ENCODE measurements at places on chromosomes 4 and X.
A peak's percentile ranks its signal among the peaks of the same experiment; 100 is the strongest.

GRCh38 chr4:3399277-3400194 is 42.2 kb upstream of the HGFAC start:
- no peak for DNase-seq

GRCh38 chr4:130747842-130748241 is 1651.9 kb downstream of the C4orf33 start:
- no peak for DNase-seq

- DNase-seq, result no peak
Measured at GRCh38 chrX:12496343-12496742, 294.9 kb upstream of the PRPS2 start.

- DNase-seq, result no peak
Measured at GRCh38 chr4:54819034-54819433, 161.3 kb downstream of the KIT start.

DNA sequence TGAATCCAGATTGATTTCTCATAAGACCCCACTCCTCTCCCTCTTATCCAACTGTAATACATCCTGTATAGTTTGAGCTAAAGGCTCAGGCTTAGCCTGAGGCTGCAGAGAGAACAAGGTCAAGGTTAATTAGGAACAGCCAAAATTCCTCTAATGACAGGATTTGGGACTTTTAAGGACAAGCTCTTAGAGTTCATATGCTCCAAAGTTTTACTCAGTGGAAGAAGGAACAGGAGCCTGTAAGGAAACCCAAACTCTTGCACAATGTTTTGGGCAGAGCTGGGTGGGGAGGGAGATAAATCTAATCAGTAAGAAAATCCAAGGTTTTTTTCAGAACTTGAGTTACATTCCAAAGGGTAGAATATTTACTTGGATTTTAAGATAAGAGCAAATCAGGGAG is 238.8 kb downstream of the QDPR start:
- no peak for DNase-seq

DNA sequence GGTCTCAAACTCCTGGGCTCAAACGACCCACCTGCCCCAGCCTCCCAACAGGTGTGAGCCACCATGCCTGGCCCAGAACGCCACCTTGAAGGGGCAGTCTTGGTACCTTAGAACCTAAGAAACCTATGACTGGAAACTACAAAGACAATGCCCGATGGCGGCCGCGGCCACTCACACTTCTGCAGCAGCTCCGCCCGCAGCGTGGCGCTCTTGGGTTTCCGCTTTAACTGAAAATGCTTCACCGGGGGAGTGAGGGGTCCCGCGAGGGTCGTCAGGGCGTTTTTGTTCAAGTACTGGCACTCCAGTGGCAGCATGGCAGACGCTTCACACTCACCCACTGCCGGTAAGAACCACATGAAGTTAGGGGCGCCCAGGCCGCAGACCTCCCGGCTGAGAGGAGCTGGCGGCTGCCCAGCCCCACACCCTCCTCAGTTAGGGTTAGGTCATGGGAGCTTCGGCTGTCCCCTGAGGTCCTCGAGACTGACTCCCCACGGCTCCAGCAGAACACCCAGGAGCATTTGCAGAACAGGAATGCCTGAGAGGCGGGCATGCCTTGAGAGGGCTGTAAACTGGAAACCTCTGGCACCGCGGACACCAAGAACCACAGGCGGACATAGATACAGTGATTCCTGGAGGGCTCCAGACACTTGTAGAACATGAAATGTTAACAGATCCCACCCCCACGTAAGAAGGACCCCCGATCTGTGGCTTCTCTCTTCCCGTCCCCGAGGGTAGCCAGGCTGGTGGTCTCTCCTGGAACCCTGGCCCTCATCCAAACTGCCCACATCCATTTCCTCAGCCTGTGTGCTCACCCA is 19.0 kb downstream of the NELFA start:
- DNase-seq, result no peak

GRCh38 chr4:122479935-122480416 is 23.5 kb upstream of the IL2 start:
- no peak for DNase-seq

DNA sequence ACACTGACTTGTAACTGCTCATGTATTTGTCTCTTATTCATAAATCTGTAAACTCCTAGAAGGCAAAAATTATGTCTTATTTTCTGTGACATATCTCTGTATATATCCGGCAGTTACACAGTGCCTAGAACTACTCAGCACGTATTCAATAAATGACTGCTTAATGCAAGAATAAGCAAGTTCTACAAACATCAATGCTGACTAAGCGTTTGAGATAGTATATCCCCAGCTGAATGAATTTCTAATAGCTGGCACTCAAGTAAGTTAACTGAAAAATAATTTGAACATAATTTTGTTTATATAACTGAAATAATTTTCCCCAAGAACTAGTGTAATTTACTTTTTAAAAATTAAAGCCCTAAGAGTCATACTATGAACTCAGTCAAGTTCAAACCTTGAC is 113.7 kb downstream of the ARAP2 start:
- no peak for DNase-seq

DNA sequence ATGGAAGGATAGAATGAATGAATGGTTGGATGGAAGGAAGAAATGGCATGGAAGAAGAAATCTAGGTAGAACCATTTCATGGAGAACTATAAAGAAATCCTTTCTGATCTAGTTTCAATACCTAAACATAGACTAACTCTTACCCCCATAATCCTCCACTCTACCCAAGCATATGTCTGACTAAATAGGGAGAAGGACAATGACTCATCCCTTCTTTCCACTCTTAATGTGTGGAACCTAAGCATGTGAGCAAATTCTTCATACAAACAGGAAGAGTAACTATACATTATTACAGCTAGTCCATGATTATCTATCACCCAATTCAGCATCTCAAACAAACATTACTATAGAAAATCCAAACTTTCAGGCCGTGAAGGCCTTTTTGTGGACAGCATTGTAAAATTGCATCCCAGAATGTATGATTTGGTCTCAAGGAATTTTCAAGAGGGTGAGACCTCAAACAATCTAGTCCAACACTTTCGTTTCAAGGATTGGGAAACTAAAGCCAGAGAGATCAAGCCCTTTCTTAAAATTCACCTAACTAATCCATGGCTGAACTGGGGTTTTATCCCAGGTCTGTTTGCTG is 11.2 kb downstream of the C1QTNF7 start:
- no peak for DNase-seq

- DNase-seq, result peak; percentile 72
Measured at GRCh38 chr4:164956766-164957643, 20.5 kb downstream of the TRIM61 start.

- DNase-seq, result no peak
Measured at GRCh38 chrX:31713120-31713519, 641.3 kb upstream of the FTHL17 start.

- DNase-seq, result no peak
Measured at GRCh38 chr4:48827622-48828021, 3.3 kb upstream of the OCIAD1 start.

DNA sequence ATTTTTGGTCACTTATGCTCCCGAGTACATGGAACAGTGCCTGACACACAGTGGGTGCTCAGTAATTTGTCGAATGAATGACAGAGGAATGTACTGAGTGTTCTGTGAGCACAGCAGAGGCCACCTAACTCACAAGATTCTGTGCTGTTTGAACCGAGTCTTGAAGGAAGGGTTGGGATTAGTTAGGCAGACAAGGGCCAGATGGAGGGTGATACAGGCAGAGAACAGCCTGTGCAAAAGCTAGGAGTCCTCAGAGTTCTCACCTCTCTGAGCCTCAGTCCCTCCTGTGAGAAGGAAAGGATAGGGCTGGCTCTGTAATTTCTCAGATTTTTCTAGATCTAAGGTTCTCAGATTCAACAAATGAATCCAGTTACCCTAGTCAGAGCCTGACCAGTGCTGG is 108.8 kb downstream of the NHSL2 start:
- no peak for DNase-seq

- no peak for DNase-seq
Measured at GRCh38 chrX:69614886-69615285, 1.0 kb upstream of the EDA start.

DNA sequence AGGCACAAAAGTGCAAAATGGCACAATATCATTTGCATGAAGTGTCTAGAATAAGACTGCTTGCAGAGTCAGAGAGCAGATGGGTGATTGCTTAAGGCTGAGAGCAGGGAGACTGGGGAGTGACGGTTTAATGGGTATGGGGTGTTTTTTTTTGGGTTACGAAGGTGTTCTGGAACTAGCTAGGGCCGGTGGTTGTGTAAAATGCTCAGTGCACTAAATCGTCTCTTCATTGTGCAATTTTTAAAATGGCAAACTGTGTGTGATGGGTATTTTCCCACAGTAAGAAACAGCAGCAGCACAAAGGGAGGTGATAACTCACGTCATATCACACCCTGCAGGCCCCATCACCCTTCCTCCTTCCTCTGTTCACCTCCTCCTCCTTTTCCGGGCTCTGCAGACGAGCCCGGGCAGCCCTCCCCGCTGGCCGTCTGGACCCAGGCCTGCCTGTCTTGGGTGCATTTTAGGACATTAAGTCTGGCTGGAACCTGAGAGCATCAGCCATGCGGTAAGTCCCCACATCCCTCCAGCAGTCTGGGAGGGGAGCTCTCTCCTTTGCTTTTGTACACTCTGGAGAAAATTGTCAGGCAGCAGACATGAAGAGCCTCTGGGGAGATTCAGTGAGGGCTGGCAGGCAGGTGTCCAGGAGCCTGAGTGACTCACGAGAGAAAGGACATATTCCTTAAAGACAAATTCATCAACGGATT is 42.7 kb downstream of the ASMT start:
- peak; percentile 81 for DNase-seq

- DNase-seq, result no peak
Measured at GRCh38 chrX:97155816-97156215, 272.1 kb downstream of the RPA4 start.

- DNase-seq, result no peak
Measured at GRCh38 chr4:77047037-77047436, 28.8 kb downstream of the CCNI start.

DNA sequence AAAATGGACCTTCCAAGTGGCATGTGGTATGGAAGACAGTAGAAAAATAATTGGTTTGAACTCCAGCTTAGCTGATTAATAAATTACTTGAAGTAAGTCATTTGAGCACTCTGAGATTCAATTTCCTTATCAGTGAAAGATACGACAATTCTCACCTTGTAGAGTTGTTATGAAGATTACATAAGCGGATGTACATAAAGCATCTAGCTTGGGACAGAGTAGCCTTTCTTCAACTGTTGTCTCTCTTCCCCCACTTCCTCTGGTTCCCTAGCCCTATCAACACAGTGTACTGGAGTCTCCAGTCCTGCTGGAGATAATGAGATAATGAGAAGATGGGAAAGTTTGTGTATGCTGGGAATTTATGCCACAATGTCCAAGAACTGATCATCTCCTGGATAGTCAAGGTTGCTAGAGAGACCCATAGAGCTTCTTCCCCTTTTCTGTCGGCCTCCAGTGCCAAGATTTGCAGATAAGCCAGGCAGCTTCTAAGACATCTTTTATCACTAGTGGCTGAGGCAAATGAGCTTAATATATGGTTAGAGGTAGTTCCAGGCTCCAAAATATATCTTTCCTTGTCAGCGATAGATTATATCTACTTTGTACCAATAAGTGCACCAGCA is 33.9 kb downstream of the VSIG4 start:
- DNase-seq, result no peak

DNA sequence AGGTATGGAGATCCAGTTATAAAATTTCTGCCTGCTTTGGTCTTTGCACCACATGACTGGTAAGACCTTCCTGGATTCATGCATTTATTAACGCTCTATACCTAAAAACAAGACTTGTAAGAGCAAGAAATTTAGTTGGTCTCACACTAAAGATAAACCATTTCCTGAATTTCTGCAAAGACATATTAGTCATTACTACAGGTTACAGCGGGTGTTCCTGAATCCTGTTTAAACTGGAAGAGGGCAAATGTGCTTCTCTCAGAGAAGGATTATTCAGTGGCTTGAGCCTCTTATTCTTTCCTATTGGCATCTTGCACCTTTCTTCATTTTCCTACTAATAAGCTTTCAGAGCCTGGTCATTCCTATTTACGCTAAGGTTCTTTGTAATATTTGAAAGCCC is 397.6 kb upstream of the TENM3 start:
- no peak for DNase-seq

GRCh38 chr4:168519576-168519975 is 22.7 kb downstream of the PALLD start:
- DNase-seq, result no peak

DNA sequence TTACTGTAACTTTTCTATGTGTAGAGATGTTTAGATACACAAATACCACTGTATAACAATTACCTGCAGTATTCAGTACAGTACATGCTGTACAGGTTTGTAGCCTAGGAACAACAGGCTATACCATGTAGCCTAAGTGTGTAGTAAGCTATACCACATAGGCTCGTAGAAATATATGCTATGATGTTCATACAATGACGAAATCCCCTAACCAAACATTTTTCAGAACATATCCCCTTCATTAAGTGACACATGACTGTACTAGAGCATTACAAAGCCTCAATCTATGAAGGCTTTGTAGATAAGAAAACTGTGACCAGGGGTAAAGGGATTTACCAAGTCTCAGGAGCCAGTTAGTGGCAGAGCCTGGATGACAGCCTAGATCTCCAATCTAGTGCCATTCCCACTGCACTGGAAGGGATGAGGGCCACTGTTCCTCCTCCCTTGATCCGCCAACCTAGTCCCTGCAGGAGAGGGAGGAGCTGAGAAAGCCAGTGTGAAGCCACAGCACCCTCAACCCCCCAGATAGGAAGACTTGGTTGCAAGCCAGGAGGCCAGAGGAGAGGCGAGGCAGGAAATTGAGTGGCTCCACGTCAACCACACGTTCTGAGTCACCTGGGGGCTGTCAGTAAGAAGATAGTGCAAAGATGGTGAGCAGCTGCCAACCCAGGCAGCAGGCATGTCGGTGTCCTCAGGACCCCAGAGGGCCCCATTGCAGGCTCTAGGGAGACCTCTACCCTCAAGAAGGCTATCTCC is 227.7 kb downstream of the BCOR start:
- peak; percentile 82 for DNase-seq

GRCh38 chr4:101039367-101039766 is 308.0 kb downstream of the PPP3CA start:
- peak; percentile 78 for DNase-seq

GRCh38 chr4:34880246-34880645 is 1364.1 kb downstream of the ARAP2 start:
- no peak for DNase-seq

GRCh38 chrX:134868771-134869495 is 121.9 kb upstream of the SMIM10 start:
- DNase-seq, result no peak

- DNase-seq, result no peak
Measured at GRCh38 chr4:126221282-126221681, 906.5 kb downstream of the FAT4 start.

DNA sequence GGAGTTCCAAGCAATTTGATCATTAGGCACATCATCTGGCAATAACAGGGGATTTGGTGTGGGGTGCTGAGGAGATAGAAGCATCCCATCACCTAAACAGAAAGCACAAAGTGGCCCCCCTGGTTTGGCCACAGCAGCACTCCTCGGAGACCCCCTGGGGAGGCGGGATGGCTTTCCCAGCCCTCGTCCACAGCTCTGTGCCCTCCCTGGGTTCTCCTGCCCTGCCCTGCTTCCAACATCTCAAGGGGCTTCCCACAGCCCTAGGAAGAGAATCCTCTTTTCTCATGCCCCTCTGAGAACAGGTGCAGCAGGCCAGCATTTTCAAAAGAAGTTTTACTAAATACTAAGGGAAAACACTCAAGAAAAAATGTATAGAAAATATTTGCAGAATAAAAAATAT is 12.8 kb downstream of the ATP5ME start:
- DNase-seq, result no peak

- no peak for DNase-seq
Measured at GRCh38 chr4:84957514-84958420, 8.7 kb downstream of the WDFY3 start.

- DNase-seq, result no peak
Measured at GRCh38 chrX:118756101-118756500, 28.7 kb downstream of the IL13RA1 start.

- DNase-seq, result no peak
Measured at GRCh38 chr4:87844452-87844851, 11.7 kb downstream of the MEPE start.
